ENCODE measurements at places on chromosomes 6 and 20. TPM values are rescaled to one million over a fixed set of nuclear protein-coding genes. Genes with fewer than 3 reads are reported as not detected.

DNA sequence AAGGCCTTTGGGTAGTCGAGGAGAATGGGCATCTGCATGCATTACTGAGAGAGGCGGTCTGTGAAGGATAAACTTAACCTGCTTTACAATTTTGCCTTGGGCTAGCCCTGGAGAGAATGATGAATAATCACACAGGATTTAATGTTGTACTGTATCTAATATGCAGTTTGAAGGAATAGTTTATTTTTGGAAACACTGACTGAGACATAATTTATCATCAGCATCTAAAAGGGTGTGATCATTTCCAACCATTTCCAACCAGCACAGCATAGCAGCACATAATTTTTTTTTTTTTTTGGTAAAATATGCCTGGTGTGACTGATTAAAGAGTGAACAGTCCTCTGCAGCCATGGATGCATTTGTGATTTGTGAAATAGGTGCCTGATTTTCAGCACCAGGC is 519.5 kb downstream of the PHF3 start:
- no peak for DNase-seq

SRSF12 gene
- not detected for total RNA-seq

CFB gene
- 2.6 TPM for total RNA-seq

DNA sequence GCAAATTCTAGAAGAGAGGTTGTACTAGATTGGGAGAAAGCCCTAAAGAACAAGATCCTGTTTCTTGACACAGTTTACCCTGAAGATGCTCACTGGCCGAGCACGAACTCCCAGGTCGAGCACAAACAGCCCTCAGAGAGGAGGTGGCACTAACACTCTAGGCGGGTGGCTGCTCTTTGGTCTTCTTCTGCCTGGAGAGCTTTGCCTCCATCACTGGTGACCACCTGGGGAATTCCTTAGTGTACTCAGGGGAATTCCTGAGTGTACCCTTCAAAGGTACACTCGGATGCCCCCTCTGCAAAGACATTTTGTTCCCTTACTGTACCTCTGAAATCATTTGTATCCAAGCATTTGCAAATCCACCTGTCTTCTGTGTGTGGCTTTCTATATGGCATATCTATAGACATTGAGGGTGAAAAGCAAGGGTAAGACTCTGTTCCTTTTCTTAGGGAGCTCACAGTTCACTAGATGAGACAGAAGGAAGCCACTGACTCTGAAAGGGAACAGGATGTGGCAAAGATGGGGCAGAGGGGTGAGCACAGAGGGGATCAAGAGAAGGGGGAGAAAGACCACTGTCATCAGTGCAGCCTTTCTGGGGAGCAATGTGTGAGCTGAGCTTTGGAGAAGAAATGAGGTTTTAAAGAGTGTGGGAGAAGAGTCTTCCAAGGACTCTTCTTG is 169.8 kb upstream of the PROKR2 start:
- DNase-seq: no peak

DNA sequence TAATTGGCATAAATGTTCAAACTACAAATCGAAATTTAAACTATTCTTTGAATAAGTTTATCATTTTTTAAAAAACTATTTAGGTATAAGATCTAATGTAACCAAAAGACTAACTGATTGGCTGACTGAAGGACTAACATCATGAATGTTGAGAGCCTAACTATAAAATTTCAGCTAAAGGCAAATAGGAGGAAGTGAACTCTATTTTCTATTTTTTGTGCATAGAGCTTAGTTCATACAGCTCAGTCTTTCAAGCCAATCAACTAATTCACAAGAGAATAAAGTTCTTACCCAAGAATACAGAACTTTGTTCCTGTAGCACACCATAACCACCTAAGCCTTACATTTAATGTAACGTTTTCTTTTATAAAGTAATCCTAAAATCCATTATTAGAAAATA is 46.3 kb upstream of the STXBP5 start:
- DNase-seq: no peak

DNA sequence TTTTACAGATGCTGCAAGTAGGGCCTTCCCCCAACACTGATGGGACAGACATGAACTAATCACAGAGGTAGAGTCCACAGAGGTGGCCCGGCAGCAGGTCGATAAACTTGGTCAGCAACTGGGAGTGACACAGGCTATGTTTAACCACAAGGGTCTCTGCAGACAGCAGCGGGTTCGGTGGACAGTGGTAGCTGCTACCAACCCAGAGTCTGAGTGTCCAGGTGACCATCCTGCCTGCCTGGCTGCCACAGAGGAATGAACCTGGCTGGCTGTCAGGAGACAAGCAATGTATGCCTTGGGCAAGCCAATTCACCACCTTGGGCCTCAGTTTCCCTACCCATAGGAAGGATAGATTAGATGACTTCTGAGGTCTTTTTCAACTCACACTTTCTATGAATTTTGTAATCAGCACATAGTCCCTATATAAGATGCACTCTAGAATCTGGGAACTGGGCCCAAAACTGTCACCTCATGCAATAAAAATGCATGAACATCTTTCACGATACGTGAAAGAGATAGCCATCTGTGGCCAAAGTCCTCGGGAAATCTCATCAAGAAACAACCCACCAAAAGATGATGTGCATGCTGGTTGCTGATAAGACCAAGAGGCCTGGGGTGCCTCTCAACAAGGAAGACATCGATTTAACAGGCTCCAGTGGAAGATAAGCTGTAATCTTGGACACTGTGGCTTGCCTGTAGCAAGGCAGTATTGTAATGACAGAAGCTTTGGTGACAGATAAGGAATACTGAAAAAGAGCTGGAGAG is 30.5 kb downstream of the MDGA1 start:
- DNase-seq: no peak

DNA sequence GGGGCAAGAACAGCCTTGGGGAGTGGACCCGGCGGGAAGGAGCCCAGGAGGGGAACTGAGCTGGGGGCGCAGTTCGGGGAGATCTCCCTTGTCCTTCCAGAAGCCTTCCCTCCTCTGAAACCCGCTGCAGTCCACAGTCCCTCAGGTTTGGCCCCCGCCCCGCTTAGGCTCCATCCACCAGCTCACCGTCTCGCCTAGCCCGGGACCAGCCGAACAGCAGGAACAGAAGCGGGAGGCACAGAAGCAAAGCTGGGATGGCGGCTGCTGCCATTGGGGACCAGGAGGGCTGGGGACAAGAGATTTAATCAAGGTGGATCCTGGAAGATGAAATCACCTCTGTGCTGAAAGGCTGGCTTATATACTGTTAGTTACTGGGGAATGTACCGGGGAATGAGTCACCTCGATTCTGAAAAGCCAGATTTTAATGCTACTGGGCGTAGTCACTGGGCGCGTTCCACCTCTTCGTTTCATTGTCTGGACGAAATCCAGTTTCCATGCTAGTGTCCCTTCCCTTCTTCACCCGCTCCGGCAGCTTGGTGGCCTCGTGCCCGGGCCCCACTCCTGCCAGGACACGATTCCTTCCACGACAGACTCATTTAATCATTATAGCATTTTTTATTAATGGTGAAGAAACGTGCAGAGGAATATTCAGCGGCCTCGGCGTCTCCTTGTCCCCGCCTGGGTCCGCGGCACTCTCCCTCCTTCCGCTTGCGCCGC is at the start of gene RAET1L:
Gene RAET1L (minus strand): TSS at position 332 of the 717 bp plus-strand sequence. CDS start 61 bp downstream, at position 271.
- DNase-seq: peak; percentile 86

DNA sequence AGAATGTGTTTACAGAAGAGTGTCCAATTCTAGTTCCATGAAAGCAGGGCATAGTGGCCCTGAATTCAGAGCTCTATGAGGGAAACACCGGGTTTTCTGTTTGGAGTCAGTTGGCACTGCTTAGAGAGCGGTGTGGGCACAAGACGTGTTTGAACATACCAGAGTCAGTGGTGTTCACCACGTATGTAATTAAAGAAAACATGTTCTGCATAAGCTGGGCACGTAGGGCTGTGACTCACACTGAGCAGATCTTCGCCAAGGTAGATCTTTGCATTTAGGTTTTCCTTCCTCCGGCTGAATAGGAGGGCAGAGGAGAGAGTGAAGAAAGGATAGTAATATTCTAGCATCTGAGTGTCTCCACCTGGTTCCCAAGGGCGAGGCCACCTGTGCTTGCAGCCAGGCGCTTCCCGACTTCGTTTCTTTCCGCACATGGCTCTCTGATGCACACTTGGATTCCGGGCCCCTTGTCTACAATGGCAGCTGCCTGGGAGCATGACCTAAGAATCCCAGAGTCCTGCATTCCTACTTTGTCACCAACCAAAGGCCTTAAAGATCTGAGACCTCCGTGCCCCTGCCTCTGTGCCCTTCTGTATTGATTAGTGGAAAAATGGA is 136.2 kb downstream of the ERMARD start:
- no peak for DNase-seq

SLC26A8 gene
- not detected for total RNA-seq

DNA sequence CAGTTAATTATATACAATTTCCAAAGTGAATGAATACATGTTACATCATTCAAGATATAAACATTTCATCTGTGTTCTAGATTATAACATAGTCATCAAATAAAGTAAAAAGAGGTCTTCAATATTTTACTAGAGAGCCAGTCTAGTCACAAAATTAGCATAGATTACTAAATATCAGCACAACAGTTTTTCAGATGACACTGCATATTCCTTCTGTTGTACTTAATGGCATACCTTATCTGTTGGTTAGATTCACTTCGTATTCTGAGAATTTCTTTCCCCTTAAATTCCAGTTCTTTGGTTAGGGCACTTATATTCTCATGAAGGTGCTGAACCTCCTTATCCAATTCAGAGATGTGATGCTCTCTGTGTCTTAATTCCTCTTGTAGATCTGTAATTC is 39.8 kb upstream of the MCM9 start:
- DNase-seq: no peak

- DNase-seq: no peak
These were observed 13.1 kb upstream of the NT5DC1 start for GRCh38 chr6:116087437-116088027.

BPIFB1 gene
- total RNA-seq: not detected

GRCh38 chr20:45415822-45416637 is at the start of gene PIGT:
Gene PIGT, plus strand, starts transcription at chr20:45416141. Its CDS starts 16 bp downstream, at chr20:45416157.
- peak; percentile 92 for DNase-seq

- no peak for DNase-seq
These were observed 397.8 kb downstream of the LAMA2 start for GRCh38 chr6:129280749-129281148.

DNA sequence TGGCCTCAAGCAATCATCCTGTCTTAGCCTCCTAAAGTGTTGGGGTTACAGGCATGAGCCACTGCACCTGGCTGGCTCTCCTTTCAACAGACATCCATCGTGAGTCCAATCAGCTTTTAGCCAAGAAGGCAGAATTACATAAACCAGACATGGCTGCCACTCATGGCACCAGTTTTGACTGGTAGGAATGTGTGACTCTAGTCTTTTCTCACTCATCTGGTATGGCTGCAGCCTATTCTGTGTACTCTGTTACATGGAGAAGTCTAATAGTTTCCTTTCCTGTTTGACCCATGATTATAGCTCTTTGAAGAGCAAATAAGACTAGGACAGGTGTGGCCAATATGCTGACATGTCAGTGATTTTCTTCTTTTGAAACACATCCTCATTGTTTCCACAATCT is 27.0 kb upstream of the RNF144B start:
- DNase-seq: no peak

- DNase-seq: no peak
These were observed 377.1 kb downstream of the CENPW start for GRCh38 chr6:126716826-126717509.

ELOVL5 gene
- not detected for total RNA-seq

CLPSL1 gene
- not detected for total RNA-seq

ZNF334 gene
- 1.7 TPM for total RNA-seq

GRCh38 chr6:6964675-6965074 is 143.1 kb upstream of the RREB1 start:
- no peak for DNase-seq

DNA sequence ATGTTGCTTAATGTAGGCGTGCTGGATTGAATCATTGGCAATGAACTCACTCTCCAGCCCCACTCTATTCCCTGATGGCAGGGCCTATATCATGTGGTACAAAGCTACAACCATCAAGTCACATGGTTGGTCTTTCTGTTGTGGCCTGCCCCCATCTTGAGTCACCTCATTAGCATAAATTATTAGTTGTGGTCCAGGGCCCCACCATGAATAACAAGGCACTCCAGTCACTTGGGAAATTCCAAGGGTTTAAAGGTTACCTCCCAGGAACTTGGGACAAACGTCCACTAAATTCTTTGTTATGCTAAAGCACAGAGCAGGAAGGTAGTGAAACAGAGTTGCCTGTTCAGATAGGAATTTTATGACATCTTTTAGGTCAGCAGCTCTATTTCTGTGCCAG is 193.7 kb downstream of the SLC35F1 start:
- no peak for DNase-seq

SEMG2 gene
- total RNA-seq: not detected

DNA sequence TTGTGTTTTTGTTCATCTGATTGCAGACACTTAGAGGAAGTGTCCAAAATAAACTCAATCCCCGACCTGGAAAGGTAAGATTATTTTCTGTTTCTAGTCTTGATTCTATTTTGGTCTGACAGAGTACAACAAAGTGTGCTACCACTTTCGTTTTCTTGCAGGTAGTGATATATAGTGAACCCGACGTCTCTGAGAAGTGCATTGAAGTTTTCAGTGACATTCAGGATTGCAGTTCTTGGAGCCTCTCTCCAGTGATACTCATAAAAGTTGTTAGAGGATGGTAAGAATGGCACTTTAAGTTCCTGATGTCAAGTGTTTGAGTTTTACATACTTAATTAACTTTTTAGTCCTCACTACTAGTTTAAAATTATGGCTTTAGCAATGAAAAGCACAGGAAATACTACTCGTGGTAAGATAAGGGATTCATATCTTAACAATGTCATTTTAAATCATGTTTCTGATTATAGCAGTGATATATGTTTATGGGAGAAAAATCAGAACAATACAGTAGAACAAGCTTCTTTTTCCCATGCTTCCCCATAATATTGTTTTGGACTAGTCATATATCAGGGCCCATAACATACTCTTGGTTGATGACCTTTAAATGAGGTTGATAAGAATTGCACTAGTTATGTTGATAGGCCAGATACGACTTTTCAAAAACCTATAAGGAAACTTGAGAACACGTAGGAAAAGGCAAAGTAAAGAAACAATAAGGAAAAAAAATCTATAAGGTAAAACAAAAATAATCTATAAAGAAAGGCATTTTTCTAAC is 104.0 kb downstream of the RTN4IP1 start:
- DNase-seq: peak; percentile 56

DNA sequence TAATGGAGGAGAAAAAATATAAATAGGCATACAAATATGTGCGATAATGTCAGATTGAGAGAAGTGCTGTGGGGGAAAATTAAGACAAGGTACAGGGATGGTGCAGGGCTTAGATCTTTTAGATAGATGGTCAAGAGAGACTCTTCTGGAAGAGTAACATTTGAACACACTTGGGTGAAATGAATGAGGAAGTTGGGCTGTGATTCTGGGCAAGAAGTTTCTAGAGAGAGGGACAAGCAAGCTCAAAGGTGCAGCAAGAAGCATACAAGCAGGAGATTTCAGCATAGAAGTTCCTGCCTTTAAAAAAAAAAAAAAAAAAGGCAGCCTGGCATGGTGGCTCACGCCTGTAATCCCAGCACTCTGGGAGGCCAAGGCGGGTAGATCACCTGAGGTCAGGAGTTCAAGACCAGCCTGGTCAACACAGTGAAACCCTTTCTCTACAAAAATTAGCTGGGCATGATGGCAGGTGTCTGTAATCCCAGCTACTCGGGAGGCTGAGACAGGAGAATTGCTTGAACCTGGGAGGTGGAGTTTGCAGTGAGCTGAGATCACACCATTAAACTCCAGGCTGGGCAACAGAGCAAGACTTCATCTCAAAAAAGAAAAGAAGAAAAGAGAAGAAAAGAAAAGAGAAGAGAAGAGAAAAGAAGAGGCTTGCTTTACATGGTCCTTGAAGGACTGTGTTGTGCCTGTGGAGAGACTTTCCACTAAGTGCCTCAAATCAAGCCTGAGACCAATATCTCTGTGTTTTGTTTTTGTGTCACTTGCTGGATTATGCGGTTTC is 9.7 kb upstream of the CD83 start:
- DNase-seq: no peak

- no peak for DNase-seq
These were observed 49.8 kb downstream of the MBOAT1 start for GRCh38 chr6:20162515-20162914.

Measured in HT-29 (cell line).